ENCODE measurements at places on chromosomes 11 and 22.

DNA sequence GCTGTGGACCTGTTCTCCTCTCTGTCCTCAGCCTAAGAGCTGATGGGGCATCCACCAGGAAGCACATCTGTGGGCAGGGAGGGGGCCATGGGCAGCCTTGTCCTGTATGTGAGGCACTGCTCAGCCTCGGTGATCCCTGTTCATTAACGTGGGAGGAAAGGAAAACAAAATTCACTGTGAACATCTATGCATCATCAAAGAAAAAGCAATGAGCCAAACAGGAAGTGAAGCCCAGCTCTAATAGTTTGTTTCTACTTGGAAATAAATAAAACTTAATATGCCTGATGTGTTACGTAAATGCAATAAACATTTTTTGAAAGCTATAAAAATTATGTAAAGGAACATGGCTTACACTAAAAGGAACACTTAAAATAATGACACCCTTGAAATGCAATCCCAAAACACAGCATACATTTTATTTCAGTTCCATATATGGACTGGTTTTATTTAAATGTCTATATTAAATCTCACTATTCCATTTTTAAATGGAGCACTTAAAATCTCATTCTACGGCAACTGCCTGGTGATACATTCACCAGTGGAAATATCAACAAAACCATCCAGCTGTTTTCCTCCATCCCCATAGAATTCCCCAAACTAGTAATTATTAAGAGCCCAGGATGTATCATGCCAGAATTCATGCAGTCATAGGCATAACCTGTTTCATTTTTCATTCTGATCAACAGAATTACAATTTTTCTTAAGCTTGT is 78.3 kb downstream of the ZNF280B start:
- DNase-seq: no peak

DNA sequence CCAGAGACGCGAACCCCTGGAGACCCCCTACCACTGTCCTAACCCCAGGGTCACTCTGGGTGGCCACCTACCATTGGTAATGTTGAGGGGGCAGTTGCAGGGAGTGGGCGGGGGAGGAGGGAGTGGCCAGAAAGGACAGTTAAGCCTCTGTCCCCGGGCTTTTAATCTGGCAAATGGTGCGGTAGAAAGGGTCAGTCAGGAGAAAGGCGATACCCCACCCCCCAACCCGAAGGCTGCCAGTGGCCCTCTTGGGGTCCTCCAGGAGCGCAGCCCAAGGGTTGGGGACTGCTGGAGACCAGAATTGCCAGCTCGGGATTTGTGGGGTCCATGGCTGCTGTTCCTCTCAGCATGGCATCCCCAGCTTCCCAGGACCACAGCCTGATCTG is 742 bp downstream of the P2RY2 start:
- no peak for DNase-seq

DNA sequence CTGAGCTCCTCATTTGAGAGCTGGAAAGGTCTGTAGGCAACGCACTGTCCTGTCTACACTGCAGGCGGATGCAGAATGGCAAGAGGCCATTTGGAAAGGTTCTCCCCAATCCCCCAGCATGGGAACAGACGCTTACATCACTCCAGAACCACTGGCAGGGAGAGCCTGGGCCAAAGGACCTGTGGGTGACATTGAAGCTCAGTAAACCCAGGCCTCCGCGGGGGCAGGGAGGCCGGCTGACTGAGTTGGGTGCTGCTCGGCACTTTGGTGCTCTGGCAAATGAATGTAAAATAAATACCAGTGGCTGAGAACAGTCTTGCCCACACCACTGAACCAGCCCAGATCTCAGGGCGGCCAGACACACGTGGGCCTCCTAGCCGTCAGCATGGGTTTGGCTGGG is 22.4 kb downstream of the TOM1 start:
- no peak for DNase-seq

GRCh38 chr11:65429724-65430405 is 7.3 kb downstream of the NEAT1 start:
- DNase-seq: no peak

DNA sequence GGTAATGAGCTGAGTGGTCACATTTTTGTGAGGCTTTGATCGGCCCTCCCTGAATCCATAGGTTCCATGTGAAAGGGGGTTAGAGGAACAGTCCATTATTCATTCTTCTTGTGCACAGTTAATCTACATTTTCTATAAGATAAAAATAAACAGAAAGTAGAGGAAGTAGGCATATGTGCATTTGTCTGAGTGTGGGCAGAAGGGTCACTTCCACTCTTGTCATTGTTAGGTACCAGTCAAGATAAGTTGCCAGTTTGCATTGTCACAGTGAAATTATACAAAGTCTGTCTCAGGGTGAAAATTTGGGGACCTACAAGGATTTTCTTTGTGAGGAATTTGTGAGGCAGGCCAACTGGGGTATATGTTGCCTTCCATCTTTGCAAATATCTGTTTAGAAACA is 4.6 kb upstream of the APOL4 start:
- DNase-seq: no peak

GRCh38 chr11:126628790-126629621 is 273.5 kb downstream of the ST3GAL4 start:
- DNase-seq: no peak

GRCh38 chr11:96186806-96187205 is 156.2 kb downstream of the MAML2 start:
- no peak for DNase-seq

DNA sequence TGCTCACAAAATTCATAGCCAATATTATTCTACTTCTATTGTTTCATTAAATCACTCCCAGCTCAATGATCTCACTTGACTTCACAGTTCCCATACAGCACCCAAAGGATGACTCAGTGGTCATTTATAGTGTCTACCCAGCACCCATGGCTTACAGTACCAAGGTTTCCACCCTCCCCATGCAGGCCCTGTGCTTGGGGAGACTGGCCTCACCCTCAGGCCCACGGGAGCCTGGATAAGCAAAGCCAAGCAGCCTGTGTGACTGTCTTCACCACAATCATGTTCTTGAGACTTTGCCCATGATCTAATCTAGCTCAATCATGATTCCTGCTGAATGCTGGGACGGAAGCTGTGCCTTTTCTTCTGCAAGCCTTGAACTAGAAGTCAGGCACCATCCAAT is 97.6 kb downstream of the SLC36A4 start:
- no peak for DNase-seq

DNA sequence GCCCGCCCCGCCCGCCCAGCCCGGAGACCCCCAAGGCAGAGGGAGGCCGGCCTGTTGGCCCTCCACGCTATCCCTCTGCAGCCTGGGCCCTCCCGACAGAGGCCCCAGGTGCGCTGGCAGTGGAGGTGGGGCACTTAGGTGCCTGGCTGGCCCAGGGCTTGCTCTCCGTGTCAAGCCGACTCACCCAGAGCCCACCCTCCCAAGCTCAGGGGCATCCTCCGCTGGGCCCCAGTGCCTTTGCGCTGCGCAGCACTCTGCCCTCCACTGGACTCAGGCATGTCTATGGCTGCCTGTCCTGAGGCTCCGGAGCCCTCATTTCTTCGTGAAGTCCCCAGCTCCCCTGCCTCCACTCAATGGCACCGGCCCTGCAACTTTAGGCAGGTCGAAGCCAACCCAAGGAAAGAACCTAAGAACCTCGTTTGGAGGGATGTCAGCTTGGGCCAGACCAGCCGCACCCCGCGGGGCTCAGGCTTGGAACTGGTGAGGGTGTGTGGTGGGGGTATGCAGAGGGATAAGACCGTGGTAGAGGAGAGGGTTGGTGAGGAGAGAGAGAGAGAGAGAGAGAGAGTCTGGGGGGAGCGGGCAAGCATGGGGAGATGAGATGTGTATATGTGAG is 6.1 kb downstream of the SMIM45 start:
- DNase-seq: no peak
